ENCODE measurements at places on chromosomes 3 and 15.

DNA sequence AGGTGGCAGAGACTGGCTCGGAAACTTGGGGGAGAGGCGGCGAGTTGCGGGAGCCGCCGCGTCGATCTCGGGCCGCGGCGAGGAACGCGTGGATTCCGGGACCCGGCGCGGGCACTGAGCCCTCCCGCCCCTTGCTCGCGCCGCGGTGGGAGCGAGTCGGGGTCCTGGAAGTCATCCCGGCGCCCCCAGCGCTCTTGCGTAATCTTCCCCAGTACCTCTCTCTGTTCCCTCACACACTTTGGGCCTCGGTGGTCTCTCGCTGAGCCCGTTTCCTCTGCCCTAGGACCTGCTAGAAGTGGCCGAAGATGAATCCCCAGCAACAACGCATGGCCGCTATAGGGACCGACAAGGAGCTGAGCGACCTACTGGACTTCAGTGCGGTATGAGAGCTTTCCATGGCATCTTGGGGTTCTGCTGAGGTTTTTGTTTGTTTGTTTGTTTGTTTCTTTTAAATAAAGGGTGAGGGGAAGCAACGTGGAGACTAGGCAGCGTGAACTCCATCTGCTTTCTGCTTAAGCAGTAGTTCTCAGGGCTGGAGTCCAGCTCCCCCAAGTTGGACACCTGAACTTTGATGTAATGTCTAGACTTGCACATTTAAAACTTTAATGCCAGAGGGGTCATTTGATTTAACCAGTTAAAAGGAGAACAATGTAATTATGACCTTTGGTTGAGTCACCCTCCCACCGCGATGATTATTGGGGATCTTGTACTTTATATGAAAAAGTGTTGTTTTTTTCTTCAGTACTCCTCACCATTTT, 1.3 kb downstream of the TCF12 start:
- DNase-seq = peak; percentile 49

- DNase-seq = no peak
Measured at GRCh38 chr15:88832820-88833730, 29.8 kb downstream of the ACAN start.

DNA sequence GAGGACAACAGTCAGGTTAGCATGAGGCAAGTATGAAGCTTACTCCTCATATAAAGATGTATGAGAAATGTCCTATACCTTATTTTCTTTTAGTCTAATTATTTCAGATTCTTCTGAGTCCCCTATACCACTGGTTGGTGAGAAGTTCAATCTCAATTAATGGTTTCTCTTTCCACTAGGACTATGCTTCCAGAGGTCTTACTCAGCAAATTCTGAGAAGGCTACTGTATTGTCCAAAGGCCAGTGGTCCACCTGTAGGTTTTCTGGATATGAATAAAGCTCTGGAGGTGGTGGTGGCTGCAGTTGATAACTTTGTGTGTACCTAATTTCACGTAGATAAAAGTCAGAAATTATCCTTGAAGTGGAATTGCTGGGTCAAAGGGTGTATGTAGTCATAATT, 149.4 kb downstream of the EPHB1 start:
- no peak for DNase-seq

DNA sequence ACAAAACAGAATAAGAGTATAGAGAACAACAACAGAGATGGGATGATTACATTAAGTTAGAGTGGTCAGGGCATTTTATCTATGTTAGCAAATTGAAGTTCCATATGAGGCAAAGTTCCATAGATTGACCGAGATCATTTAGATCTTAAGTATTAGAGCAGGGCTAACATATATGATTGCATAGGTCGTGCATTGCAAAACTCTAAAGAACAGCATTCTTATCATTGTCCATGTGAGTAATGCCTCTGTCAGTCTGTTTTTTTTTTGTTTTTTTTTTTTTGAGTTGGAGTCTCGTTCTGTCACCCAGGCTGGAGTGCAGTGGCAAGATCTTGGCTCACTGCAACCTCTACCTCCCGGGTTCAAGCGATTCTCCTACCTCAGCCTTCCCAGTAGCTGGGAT, 341.7 kb upstream of the KCNH8 start:
- no peak for DNase-seq

GRCh38 chr15:40150163-40150925, 10.5 kb upstream of the BUB1B start:
- DNase-seq = peak; percentile 47

DNA sequence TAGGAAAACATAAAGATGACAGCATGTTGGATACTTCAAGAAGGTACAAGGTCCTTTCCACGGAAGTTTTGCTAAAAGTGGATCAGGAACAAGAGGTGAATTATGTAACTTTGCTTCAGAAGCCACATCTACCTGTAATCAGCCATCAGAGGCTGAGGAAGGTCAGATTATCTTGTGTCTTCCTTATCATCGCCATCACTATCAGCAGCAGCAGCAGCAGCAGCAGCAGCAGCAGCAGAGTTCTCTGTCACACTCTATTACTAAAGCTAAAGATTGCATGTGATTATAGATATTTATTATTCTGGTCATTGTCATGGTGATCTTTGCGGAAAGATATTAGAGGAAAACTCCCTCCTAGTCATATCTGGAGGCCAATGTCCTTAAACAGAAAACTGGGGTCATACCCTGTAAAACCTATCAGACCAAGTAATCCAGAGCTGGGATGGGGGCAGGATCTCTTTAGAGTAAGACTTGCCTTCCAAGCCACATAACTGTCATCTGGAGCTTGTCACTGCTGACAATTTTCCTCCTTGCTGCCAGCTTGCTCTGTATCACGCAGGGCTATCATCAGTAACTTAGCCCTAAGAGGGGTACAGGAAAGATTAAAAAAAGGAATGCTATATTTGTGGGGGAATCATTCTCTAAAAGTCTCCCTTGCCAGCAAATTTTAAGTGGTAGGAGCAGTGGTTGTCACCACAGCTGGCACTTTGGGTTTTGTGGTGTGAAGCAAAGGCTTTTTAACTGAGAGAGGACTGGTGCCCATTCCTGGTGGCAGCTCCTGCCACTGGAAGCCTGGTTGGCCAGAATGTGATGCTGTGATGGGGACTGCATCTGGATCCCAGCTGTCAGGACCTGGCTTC, 130.9 kb upstream of the RASGRP1 start:
- no peak for DNase-seq

GRCh38 chr15:76776480-76776879, 128.7 kb downstream of the SCAPER start:
- DNase-seq = no peak

GRCh38 chr3:170726976-170727661, 141.2 kb upstream of the SLC7A14 start:
- peak; percentile 94 for DNase-seq

DNA sequence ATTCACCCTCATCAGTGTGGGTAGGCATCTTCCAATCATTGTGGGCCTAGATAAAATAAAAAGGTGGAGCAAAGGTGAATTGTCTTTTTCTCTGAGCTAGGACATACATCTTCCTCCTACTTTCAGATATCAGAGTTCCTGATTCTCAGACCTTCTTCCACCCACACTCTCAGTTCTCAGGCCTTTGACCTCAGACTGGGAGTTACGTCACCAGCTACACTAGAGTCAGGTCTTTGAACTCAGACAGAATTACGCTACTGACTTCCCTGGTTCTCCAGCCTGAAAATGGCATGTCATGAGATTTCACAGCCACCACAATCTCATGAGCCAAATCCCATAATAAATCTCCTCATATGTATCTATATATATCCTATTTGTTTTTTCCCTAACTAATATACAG, 39.0 kb downstream of the STRIT1 start:
- peak; percentile 25 for DNase-seq

- peak; percentile 65 for DNase-seq
Measured at GRCh38 chr3:125160606-125161371, 51.8 kb downstream of the SLC12A8 start.

GRCh38 chr3:150544041-150544440, 2.3 kb downstream of the SERP1 start:
- peak; percentile 77 for DNase-seq

DNA sequence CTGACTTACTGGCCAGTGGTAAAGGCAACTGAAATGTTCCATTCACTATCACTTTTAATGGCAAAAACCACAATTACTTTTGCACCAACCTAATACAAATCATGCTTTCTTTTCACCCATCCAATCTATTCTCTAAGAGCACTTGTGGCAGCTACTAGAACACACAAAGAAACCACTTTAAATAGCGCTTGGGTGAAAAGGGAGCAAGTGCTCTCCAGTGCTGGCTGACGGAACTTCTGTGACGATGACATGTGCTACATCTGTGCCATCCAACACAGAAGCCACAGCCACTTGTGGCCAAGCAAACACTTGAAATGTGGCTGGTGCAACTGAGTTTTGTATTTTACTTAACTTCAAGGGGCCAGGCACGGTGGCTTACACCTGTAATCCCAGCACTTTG, 18.9 kb downstream of the SH3BP5 start:
- DNase-seq = no peak

- no peak for DNase-seq
Measured at GRCh38 chr3:98026425-98027084, 8.6 kb downstream of the GABRR3 start.

DNA sequence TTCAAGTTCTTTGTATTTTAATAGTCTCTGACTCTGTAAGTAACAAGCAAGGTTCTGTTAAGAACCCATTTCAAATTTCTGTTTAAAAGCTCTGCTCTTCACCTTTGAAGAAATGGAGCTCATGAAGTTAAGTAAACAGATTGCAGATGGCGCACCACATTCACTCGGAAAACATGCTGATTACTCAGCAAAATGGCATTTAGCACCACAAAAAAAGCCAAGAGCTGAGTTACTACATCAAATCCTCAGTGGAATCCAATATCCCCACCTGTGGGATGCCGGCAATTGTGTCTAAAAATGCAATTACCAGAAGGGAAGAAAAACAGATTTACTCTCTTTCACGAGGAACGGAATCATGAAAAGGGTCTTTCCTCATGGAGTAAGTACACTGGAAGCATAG, 758.0 kb downstream of the NTRK3 start:
- DNase-seq = no peak

GRCh38 chr15:49628379-49628778, 7.5 kb downstream of the DTWD1 start:
- no peak for DNase-seq

- peak; percentile 82 for DNase-seq
Measured at GRCh38 chr15:51776952-51777569, 25.7 kb downstream of the TMOD2 start.

DNA sequence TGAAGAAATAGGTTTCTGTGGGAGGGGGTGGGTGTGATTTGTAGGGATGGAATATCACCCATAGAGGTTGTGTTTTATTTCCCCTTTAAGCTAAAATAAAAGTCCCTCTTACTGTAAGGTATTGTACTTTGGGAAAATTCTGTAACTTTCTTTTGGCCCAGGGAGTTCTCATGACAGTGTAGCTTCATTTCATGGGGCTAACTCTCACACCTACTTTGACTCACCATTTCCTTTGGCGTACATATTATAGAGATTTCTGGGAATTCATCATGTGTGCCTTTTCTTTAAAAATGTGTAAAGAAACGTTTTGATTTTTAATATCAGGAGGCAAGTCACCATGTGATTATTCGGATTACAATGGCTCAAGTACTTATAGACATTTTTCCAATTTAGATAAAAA, 477.7 kb upstream of the CFAP20DC start:
- DNase-seq = no peak

DNA sequence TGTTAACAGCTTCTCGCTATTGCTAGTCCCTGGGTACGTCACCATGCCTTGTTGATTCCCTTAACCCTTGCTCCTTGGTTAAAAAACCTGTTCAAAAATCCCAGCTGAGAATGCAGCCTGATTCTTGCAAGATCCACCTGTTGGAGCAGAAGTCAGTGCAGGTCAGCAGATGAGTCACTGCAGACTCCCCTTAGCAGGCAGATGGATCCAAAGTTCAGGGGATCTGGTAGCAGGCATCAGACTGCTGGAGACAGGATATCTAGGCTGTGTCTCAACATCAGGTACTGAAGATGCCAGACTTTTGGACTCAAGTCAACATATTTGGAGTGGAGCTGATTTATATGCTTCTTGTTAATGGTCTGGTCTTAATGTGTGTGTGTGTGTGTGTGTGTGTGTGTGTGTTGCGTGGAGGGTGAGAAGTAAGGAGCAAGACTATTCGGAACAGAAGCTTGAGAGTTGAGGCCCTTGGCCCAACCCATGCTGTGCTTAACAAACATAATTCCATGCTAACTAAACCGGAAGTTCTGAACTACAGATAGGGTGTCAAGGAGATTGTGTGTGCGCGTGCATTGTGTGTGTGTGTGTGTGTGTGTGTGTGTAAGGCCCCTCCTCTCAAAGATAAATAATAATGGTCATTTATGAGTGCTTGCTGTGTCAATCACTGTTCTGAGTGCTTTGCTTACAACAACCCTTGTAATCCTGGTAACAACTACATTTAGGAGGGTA, 1.0 kb upstream of the C3orf52 start:
- DNase-seq = no peak

- no peak for DNase-seq
Measured at GRCh38 chr3:128073185-128073725, 21.0 kb downstream of the SEC61A1 start.

GRCh38 chr15:57521503-57521902, 70.2 kb upstream of the MYZAP start:
- no peak for DNase-seq

DNA sequence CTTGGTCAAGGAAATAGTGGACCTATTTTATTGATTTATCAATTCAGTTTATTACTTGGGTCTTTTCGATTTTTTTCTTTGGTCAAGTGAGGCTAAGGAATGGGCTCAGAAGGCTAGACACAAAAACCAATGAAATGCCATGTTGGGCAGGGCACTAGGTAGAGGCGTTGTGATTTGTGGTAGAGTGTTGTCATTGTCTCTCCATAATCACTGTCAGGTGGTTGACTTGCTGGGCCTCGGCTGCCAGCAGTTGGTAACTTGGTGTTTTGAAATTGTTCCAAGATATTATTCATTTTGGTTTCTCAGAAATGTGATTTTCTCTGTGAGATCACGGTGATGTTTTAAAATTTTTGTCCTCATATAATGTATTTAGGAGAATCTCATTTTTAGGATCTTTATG, 173.6 kb downstream of the KLHL25 start:
- DNase-seq = peak; percentile 82
